DMS153 (cell line): ENCODE measurements at places on chromosomes 5 and 9.

- peak; percentile 100 for DNase-seq
Observed at GRCh38 chr9:18393340-18394130, 80.4 kb upstream of the ADAMTSL1 start.

- no peak for DNase-seq
Observed at GRCh38 chr5:943918-944620, 51.4 kb downstream of the TRIP13 start.

- DNase-seq, result no peak
Observed at GRCh38 chr9:114216081-114216480, 60.7 kb downstream of the COL27A1 start.

GRCh38 chr5:175718401-175719108 lies 60.7 kb downstream of the HRH2 start:
- no peak for DNase-seq

- no peak for DNase-seq
Observed at GRCh38 chr5:151295791-151296477, 7.6 kb downstream of the SLC36A3 start.

DNA sequence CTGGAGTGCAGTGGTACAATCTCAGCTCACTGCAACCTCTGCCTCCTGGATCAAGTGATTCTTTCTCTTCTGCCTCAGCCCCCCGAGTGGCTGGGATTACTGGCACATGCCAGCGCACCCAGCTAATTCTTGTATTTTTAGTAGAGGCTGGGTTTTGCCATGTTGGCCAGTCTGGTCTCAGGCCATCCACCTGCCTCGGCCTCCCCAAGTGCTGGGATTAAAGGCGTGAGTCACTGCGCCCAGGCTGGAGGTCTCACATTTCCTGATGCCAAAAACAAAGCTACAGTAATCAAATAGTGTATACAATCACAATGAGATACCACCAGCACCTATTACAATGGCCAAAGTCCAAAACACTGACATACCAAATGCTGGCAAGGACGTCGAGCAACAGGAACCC lies 51.1 kb downstream of the TTLL11 start:
- no peak for DNase-seq

DNA sequence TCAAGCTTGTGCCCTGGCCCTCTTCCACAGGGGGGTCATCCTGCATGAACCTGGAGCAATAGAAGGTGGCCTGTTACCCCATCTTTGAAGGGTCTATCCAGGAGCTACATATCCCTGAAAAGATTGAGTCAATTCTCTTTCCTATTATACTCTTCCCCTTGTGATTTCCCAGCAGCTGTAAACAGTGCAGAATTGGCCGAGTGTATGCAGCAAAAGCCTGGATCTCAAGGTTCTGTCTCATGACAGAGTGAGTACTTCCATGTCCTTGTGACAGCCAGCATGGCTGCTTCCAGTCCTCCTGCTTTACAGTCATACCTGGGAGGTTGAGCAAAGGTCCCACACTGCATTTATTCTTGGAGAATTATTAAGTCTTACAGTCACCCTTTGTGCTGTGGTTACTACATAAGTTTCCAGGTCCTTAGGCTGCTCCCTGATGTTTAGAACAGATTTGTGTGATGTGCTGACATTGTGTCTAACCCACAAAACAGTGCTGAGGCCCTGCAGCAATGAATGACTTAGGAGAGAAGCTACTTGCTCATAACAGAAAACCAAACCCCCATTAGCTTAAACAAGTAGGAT lies 67.5 kb downstream of the NREP start:
- no peak for DNase-seq

DNA sequence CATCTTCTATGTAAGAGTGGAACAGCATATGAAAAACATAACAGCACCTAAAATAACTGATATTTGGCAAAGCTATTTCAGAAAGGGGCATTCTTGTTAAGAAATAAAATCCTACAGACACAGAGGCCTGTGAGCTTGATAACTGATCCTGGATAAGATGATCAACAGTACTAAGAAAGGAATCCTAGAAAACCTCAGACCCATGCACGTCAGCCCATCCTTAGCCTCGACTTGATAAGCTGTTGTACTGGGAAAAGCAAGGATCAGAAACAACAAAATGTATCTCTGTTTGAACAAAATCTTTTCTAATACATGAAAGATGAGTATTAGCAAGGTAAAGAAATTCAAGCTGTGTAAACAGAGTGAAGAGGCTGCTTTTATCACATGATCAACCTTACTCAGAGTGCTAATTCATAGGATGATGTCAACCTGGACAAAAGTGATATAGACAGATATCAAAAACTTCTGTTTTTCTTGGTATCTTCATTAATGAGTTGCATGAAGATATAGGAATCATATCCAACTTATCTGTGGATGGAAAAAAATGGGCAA lies 15.2 kb downstream of the LIFR start:
- DNase-seq, result peak; percentile 88

GRCh38 chr5:126829098-126829497 lies 52.2 kb downstream of the LMNB1 start:
- DNase-seq, result no peak

- no peak for DNase-seq
Observed at GRCh38 chr9:3244963-3245653, 280.7 kb downstream of the RFX3 start.

GRCh38 chr5:169862391-169862811 lies 117.9 kb downstream of the INSYN2B start:
- DNase-seq, result no peak

DNA sequence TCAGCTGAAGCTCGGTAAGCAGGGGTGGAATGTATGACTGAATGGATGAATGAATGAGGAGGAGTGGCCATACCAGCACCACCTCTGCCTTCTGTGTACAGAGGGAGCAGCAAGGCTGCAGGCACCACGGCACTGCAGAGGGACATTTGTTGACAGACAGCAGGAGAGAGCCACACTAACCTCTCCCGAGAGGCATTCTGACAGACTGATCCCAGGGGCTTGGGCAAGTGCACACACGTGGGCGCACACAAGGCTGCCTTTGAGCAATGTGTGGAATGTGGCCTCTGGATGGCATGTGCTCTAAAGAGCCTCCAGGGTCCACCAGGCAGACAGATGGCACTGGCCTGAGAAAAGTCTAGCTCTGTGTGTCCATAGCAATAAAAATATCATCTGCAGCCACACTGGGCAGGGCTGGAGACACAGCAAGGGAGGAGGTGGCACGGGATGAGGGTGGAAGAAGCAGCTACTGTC lies 111.8 kb downstream of the ACTL7B start:
- peak; percentile 63 for DNase-seq

GRCh38 chr5:120447706-120448239 lies 16.3 kb upstream of the PRR16 start:
- DNase-seq, result no peak

- no peak for DNase-seq
Observed at GRCh38 chr5:125179612-125180011, 433.2 kb upstream of the ZNF608 start.

DNA sequence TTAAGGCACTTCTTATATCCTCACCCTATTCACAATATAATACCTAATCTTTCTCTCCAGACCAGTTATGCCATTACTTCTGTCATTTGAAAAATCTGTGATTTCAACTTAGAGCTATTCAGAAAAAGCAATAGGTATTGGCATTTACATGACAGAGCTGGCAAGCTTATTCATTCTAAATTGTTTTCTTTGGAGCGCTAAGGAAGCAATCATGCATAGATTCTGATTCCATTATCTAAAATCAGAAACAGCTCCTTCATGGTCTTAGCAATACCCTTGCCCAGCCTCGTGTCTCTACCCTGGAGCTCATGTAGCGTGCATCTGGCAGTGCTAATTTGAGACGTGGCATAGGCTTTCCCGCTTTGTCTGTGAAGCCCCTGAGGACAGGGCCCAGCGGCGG lies 4.5 kb downstream of the SLC1A1 start:
- DNase-seq, result no peak

GRCh38 chr9:69963803-69964202 lies 79.8 kb upstream of the MAMDC2 start:
- no peak for DNase-seq

DNA sequence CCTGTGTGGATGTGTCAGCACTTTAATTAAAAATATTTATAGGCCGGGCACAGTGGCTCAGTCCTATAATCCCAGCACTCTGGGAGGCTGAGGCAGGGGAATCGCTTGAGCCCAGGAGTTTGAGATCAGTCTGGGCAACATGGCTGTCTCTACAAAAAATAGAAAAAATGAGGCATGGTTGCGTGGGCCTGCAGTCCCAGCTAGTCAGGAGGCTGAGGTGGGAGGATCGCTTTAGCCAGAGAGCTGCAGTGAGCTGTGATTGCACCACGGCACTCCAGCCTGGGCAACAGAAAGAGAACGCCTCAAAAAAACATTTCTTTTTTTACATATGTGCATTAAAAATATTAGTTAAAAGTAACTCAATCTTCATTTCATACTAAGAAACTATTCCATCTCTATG lies 6.2 kb downstream of the TBC1D9B start:
- DNase-seq, result no peak

GRCh38 chr5:96066386-96066719 lies 104.7 kb upstream of the ELL2 start:
- DNase-seq, result no peak

DNA sequence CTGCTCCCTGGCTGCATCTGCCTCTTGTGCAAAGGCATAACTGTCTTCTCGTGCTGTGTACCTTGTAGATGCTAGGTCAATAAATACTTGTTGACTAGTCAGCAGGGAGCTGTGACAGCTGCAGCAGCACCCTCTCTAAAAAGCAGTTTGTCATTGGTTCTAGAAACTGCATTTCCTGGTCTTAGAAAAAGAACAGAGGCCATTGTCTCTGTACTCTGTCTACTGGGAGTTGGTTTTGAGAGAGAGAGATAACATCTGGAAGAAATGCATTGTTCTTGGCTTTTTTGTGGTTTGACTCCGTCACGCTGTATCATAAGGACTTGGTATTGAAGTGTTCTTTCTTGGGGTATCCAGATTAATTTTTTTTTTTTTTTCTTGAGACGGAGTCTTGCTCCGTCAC lies 32.3 kb downstream of the SH3GLB2 start:
- DNase-seq, result no peak

DNA sequence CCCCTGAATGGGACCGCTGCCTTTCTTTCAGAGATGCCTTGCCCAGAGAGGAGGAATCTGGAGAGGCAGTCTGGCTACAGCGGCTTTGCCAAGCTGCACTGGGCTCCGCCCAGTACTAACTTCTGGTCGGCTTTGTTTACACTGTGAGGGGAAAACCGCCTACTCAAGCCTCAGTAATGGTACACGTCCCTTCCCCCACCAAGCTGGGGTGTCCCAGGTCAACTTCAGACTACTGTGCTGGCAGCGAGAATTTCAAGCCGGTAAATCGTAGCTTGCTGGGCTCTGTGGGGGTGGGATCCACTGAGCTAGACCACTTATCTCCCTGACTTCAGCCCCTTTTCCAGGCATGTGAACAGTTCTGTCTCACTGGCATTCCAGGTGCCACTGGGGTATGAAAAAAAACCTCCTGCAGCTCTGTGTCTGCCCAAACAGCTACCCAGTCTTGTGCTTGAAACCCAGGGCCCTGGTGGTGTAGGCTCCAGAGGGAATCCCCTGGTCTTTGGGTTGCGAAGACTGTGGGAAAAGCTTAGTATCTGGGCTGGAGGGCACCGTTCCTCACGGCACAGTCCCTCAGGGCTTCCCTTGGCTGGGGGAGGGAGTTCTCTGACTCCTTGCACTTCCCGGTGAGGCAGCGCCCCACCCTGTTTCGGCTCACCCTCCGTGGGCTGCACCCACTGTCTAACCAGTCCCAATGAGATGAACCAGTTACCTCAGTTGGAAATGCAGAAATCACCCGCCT lies 171.2 kb downstream of the CWC27 start:
- no peak for DNase-seq

- DNase-seq, result peak; percentile 88
Observed at GRCh38 chr9:18910916-18911315, 122.1 kb downstream of the SAXO1 start.

GRCh38 chr9:124783830-124784229 lies 6.9 kb downstream of the OLFML2A start:
- no peak for DNase-seq

DNA sequence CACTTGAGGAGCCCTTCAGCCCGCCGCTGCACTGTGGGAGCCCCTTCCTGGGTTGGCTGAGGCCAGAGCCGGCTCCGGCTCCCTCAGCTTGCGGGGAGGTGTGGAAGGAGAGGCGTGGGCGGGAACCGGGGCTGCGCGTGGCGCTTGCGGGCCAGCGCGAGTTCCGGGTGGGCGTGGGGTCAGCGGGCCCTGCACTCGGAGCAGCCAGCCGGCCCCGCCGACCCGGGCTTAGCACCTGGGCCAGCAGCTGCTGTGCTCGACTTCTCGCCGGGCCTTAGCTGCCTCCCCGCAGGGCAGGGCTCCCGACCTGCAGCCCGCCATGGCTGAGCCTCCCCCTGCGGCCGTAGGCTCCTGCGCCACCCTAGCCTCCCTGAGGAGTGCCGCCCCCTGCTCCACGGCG lies 6.2 kb upstream of the SHB start:
- no peak for DNase-seq

DNA sequence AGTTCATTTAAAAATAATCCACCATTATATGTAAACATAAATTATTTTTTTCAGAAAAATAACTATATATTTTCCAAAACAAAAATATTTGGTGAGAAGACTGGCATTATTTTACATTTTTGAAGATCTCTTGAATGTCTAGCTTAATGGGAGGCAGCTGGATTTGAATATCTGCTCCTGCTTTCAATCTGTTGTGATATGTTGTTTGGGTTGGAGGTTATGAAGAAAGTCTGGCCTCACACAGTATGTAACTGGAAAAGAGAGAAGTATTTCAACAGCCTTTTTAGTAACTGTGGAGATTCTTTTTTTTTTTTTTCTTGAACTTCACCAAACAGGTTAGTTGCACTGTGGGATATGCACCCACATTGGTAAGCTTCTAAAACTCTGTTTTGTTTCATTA lies 84.7 kb upstream of the SLIT3 start:
- DNase-seq, result no peak

GRCh38 chr9:129748249-129748648 lies 4.6 kb downstream of the PTGES start:
- DNase-seq, result no peak

DNA sequence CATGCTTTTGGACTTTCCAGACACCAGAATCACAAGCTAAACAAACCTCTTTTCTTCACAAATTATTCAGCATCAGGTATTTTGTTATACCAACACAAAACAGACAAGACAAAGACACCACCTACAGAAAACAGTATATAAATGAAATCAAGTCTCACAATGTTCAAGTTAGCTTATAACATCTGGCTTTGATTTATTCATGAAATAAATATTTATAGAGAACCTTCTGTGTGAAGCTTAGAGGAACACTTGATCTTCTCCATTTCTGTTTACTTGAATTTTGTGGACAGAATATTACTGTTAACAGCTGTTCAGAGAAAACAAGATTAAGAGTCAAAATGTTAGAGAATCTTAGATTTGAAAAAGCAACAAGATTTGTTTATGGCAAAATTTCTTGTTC lies 137.4 kb upstream of the PRR16 start:
- no peak for DNase-seq

GRCh38 chr5:171808453-171808852 lies 22.8 kb downstream of the SMIM23 start:
- DNase-seq, result no peak

- DNase-seq, result peak; percentile 91
Observed at GRCh38 chr5:143140492-143141203, 262.8 kb downstream of the NR3C1 start.

DNA sequence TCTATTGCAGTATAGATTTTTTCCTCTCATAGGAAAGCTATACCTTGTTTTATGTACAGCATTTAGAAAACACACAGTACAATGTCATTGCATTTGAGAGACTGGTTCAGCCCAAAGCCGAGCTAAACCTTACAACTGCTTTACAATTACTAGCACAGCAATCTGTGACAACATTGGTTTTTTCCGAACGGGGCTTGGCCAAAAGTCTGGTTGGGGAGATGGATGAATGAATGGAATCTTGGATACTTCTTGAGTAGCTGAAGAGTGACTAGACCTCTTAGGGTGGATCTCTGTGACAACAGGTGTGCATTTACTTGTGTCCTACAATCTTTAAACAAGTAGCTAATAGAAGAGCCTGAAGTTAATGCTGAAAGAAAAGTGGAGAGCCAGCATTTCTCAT lies 1.2 kb downstream of the SGCD start:
- DNase-seq, result no peak
